ENCODE measurements at places on chromosomes 12 and 14.

DNA sequence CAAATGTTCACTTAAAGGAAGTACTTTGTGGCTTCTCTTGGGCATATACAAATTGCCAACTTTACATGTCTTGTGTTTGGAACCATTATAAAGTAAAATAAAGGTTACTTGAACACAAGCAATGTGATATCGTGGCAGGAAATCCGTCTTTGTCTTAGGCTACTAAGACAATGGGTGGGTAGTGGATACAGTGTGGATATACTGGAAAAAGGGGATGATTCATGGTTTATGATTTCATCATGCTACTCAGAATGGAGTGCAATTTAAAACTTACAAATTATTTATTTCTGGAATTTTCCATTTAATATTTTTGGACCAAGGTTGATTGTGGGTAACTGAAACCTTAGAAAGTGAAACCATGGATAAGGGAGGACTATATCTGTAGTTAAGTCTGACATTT is 48.4 kb downstream of the MYRFL start:
- no peak for DNase-seq

DNA sequence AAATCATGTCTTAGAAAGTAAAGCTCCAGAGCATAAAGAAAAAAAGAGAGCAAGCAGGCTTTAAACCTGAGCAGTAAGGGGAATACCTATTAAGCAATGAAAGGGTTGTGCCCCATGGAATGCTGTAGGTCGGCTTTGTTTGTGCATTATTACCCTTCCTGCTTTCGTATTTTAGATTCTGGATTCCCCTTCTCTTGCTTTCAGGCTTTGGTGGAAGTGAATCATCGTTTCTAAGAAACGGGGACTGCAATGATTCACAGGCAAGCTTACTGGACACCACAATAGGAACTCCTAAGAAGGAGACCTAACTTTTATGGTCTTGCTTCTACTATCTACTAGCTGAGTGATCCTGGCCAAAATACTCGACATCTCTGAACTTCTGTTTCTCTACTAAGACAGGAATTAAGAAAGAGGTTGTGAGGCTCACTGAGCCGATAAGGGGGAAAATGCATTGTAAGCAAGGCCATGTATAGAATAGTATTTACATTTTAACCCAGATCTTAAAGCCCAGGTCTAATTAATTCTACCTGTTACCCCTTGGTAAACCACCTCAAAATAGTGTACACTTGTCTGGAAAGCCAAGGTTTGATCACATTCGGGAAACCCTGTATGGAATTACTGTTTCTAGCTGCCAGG is 1.2 kb upstream of the BMAL2 start:
- DNase-seq = no peak

DNA sequence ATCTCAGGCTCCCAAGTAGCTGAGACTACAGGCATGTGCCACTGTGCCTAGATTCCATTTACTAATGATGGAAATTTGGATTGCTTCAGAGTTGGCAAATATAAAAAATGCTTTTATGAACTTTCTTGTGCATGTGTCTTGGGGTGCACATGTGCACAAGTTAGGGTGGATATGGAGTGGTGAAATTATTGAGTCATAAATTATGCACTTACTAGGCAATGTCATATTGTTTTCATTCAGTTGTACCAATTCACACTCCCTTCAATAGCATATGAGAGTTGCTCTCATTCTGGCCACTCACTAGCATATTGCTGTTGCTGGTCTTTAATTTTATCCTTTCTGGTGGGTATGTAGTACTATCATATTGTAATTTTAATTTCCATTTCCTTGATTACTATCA is 45.7 kb upstream of the KRAS start:
- no peak for DNase-seq

DNA sequence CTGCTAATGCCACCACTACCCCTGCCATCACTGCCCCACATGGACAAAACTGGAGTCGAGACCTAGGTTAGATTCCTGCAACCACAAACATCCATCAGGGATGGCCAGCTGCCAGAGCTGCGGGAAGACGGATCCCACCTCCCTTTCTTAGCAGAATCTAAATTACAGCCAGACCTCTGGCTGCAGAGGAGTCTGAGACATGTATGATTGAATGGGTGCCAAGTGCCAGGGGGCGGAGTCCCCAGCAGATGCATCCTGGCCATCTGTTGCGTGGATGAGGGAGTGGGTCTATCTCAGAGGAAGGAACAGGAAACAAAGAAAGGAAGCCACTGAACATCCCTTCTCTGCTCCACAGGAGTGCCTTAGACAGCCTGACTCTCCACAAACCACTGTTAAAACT is 7.1 kb upstream of the OAS2 start:
- no peak for DNase-seq

DNA sequence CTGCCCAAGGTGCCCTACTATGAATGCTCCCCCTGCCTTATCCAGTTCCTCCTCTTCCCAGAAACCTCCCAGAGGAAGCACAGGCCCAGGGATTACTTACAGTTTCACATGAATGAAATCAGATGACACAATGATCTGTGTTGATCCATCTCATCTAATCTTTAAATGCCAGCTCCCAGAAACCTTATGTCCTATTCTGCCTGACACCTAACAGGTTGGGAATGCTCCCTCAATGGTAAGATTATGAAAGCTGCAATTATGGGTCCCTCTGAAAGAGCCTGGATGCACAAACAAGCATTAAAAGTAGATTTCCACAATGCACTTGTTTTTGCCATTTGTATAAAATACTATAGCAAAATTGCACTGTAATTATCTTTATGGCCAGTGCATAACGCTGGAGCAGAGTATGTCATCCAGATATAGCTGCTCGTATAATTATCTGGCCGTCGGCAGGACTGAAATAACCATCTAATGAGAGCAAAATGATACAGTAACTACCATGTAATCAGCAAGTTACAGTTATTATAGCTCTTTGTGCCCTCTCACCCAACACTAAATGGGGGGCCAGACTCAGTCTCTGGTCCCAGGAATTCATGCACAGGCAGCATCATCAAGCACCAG is 4.4 kb upstream of the ZBTB39 start:
- DNase-seq = no peak

DNA sequence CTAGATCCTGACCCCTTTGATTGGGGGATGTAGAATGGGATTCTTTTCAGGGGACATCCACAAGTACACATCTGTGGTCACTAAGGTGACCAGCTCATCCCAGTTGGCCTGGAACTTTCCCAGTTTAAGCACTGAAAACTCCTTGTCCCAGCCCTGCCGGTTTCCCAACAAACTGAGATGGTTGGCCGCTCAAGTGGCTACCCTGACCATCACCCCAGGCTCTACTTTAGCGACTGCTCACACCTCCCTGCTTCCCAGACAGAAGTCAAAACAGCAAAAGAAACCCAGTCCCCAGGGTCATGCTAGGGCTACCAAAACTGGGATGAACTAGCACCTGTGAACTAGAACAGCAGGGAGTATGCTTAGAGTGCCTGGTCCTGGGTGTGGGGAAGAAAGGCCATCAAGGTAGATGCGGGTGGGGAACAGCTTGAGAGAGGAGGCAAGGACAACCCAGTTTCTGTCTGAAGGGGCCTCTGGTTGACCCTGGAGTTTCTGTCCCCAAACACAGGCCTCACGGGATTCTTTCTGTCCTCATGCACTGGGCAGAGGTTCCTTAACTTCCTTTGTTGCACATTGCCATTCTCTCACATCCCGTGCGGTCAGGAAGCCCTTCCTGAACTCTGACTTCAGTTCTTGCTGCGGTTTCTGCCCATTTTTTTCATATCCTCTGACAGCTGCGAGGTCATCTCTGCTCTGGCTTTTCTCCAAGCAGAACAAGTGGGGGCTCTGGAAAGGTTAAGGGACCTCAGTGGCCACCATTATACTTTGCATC is 1.6 kb downstream of the LTB4R start:
- no peak for DNase-seq

All from hematopoietic multipotent progenitor cell treated with erythropoietin and hydrocortisone succinate and interleukin-3 and kit ligand, for 15 days (in vitro differentiated cells).